ENCODE measurements at places on chromosomes 3 and 15.

GRCh38 chr3:126287536-126288241 lies 69.5 kb downstream of the KLF15 start:
- no peak for DNase-seq

- DNase-seq: no peak
Measured at GRCh38 chr3:140145528-140145927, 210.5 kb downstream of the CLSTN2 start.

- no peak for DNase-seq
Measured at GRCh38 chr3:152770296-152770695, 64.6 kb upstream of the P2RY1 start.

- no peak for DNase-seq
Measured at GRCh38 chr3:122217901-122218300, 34.4 kb downstream of the CASR start.

DNA sequence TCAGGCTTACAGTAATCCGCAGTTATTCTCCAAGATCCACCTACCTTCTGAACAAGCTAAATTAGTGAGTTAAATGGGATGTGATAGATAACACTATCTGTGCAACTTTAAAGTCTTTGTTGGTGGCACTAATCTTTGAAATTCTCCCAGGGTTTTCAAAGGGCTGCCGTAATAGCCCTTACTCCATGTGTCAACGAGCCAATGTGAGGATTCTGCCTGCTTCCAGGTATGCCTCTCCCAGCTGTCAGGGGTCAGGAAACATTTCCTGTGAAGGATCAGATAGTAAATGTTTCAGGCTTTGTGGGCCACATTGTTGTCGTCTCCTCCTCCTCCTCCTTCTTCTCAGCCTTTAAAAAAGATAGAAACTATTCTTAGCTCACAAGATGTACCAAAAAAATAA lies 20.2 kb upstream of the SCN5A start:
- no peak for DNase-seq

DNA sequence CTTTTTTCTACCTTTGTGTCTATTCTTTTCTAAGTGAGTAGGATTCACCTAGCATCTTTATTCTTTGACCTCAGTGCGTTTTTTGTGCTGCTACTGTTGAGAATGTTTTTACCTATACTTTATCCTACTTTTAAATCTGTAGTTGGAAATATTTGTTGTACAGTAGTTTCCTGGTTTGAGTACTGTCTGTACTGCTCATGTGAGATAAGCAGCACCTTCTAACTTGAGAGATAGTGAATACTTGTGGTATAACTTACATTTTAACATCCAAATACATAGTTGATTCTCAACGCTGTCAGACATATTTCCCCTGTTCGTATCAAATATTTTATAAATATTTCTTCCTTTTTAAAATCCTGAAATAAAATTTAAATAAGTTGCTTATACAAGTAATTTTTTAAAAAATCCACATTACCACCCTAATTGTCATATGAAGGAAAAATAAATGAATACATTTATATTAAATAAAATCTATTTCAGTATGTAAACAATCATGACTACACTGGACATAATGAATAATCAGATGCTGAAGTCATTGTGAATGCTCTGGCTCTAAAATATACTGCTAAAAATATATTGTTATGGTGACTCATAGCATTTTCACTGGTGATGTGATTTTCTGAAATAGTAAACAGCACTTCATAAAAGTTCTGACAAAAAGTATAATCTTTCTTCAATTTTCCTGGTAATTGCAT lies 17.4 kb downstream of the ATP11B start:
- no peak for DNase-seq

DNA sequence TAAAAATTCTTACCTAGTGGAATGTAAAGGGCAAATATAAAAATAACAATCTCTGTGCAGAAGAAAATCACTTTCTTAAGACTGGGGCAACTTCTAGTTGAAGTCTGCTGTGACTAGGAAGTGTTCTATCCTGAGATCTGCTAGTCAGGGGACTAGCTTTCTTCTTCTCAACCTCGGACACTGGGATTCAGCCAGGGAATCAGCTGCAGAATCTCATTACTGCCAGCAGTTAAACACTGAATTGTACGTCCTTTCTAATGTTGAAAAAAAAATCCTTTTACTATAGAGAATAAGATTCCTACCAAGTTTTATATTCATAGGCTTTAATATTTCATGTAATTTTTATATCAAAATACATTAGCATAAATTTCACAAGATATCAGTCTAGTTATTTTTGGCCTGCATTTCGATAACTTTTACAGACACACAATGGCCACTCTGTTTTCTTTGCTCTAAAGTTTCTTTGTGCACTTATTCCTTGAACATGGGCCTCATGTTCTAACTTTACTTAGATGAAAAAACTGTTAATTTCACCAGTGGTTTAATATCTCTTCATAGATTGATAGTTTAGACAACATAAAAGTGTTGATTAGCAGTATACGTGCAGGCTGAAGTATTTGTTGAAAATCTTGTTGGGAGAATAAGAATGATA lies 2.6 kb upstream of the NEO1 start:
- no peak for DNase-seq

- no peak for DNase-seq
Measured at GRCh38 chr15:57375827-57376695, at the start of gene CGNL1. TSS of gene CGNL1 (plus strand) at chr15:57376505. CDS start at chr15:57438000, 61,495 bp downstream.

- DNase-seq: peak; percentile 59
Measured at GRCh38 chr15:37995461-37996347, 61.3 kb downstream of the TMCO5A start.

GRCh38 chr3:188754267-188754666 lies 417.5 kb upstream of the TPRG1 start:
- no peak for DNase-seq

GRCh38 chr3:37086918-37087317 lies 87.5 kb downstream of the LRRFIP2 start:
- DNase-seq: no peak

DNA sequence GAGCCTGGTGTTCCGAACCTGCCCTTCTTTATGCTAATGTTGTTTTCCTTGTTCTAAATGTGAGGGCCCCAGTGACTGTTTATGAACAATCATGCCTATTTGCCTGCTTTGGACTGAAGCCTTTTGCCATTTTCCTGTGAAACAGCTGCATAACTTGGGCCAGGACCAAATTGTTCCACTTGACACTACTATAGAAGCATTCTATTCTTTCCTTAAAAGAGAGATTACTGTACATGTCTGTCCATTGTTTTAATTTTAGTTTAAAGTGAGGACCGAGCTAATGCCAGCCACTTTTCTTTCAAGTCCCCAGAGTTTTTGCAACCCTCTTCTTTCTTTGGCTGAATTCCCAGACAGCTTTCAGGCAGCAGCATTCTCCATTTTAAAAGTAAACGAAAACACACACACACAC lies 980.3 kb downstream of the CADM2 start:
- DNase-seq: peak; percentile 74

DNA sequence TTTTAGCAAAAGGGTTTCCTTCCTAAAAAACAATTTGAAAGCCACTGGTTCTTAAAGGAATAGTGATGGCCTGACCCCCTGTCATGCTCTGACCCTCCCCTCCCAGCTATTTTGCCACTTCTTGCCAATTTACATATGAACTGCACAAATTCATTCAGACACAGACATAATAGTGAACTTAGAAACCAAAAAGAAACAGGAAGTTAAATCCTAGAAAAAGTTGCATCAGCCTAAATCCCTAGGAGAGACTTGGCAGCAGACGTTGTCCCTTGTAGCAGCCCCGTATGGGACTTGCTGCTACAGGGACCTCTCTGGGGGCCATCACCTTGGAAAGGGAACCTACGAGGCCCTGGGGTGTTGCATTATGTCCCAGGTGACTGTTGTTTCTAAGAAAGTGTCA lies 14.3 kb upstream of the PDE8A start:
- DNase-seq: no peak

GRCh38 chr3:15099364-15100098 lies 583 bp upstream of the RBSN start:
- no peak for DNase-seq

DNA sequence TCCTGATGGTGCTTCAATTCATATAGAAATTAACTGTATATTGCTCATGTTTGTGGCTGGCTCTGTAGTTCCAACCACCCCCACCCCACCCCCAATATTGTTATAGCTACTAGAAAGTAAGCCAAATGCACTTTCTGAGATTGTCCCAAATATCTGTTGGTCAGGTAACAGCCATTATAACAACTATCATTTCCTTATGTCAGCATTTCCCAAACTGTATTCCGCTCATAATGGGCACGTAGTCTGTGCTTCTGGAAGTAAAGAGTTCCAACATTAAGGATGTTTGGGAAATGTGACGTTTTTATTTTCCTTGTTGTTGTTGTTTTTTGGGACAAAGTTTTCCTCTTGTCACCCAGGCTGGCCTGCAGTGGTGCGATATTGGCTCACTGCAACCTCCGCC lies 12.2 kb upstream of the TBL1XR1 start:
- DNase-seq: no peak

DNA sequence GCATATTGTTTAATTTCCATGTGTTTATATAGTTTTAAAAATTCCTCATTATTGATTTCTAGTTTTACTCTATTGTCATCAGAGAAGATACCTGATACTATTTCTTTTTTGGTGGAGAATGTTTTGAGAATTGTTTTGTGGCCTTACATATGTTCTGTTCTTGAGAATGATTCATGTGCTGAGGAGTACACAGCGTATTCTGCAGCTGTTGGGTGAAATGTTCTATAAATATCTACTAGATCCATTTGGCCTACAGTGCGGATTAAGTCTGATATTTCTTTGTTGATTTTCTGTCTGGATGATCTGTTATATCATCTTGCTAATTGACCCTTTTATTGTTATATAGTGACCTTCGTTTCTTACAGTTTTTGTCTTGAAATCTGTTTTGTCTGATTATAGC lies 109.7 kb downstream of the UBE2E2 start:
- DNase-seq: no peak

DNA sequence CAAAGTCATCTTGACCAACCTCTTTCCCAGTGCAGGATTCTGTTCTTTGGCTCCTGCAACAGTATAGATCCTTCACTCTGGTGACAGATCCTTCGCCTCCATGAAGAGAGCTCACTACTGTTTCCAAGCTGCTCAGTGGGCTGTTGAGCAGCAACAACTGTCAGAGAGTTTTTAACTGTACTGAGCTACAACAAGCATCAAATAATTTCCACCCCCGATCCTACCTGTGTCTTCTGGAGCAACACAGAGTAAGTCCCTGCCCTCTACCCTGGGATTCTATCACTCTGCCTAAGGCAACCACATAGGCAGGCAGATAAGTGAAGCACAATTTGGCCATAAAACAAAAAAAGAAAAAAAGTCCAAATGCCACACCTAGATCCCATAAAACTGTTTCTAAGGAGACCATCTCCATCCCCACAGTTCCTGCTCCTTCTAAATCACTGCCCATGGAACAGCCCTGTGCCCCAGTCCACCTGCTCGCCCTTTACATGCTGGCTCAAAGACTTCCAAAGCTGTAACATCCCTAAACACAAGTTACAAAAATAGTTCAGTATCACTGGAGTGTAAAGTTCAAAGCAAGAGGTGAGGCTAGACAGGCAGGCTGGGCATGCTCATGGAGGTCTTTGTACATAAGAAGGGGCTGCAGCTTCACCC lies 37.8 kb upstream of the ANPEP start:
- DNase-seq: no peak

DNA sequence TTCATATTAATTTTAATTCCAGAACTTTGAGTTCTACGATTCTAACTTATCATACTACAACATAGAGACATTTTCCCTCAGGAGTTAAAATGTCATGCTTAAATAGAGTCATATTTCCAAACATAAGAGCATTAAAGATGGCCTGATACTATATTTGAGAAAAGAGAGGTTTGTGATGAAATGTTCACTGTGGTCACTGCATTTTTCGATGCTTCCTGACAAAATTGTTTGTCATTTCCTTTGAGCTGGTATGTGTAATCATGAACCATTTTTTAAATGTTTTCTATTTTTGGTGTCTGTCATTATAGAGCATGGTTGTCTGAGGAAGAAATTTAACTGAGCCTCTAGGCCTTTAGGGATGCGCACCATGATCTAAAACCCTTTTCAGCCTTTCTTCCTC lies 721.4 kb upstream of the NR2F2 start:
- DNase-seq: no peak

DNA sequence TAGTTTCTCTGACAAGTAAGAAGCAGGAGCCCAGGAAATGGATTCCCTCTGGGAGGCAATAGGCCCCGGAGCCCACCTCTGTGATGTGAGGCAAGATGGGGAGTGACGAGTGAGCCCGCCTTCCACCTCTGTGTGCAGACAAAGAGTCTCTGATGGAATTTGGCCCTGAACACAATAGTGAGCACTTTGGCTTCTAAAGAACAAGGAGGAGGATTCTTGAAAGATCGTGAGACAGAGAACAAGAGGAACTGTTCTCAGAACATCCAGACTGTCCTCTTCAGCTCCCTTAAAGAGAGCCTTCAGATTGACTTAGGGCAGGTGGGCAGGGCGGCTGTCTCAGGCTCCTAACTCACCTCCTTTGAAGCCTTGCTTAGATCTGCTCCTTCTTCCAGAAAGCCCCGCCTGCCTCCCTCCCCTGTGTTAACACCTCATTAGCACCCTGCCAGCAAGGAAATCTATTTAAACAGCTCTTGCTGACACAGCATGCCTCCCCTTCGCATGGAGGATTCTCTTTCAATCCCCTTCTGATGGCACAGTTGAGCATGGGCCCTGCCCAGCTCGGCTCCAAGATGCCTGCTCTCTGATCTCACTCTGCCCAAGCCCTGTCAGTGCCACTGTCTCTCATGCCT lies 430.3 kb downstream of the NTRK3 start:
- DNase-seq: no peak

DNA sequence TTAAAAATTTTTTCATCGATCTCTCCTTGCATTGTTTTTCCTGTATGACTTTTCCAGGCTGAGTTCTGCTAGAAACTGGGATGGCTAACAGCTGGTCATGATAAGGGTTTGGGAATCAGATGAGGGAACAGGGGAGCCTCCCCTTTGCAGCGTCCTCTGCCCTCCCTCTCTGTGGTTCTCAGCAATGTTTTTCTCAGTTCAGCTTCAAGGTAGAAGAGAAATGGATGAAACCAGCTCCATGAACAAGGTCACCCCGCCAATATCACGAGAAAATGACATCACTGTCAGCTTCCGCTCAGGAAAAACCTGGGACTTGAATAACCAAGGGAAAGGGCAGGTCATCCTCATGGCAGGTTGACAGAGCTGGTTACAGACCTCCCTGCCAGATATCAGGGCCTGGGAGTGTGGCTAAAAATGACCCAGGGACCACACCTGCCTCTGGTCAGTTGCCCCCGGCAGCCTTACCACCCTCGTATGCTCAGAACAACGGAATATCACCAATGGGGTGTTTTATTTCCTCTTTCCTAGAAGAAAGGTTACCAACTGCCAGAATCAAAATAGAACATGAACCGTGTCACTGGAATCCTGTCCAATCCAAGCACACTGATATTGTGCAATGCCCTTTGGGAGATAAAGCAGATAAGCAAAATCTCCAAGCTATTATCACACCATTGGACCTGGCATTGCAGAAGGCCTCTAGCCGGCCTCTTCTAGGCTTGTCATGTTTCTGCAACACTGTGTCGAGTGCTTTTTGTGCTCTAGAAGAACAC lies 26.1 kb downstream of the LSM3 start:
- no peak for DNase-seq

DNA sequence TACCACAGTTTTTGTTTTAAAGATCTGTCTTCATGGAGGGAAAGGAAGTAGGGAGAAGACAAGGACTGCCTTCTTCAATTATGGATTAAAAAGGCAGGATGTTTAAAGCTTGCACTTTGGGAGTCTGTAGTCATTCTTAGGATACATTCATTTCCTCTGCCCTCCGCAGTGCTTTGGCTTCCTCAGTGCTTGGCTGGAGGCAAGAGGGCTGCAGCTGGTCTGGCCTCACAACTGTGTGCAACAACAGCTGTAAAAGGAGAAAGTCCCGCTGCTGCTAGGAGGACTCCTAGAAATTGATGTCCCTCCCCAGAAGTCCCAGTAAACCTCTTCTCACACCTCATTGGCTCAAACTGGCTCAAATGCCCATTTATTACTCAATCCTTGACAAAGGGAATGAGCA lies 54.4 kb upstream of the PPP2R3A start:
- DNase-seq: no peak
